ENCODE measurements at places on chromosomes 4 and X. TPM values are rescaled to one million over a fixed set of nuclear protein-coding genes. Genes with fewer than 3 reads are reported as not detected.
A peak's percentile ranks its signal among the peaks of the same experiment; 100 is the strongest.

DNA sequence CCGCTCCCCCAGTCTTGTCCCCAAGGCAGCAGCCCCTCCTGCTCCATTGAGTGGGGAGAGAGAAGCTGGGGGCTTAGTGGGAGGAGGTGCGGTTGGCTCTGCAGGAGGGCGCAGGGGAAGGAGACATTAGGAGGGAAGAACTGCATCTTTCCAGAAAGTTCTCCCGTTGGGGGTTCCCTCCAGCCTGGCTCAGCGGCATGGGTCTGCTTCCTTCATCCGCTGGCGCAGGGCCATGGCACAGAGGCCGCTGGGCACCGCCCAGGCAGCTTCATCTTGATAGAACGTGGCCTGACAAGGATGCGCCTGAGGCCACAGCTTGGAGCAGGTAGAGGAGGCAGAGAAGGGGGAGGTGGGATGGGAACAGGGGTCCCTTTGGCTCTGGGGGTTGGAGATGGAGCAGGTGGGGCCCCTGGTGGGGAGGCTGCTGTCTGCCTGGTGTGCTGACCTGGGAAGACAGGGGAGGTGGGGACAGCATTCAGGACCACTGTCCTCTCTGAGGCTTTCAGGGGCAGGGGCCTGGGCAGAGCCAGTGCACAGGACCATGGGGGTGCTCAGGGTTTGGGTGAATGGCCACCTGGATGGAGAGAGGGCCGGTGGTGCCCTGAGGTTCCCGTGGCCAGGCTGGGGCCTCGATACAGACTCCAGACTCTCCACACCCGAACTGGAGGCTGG lies 12.1 kb downstream of the DOK7 start:
- no peak for DNase-seq

DNA sequence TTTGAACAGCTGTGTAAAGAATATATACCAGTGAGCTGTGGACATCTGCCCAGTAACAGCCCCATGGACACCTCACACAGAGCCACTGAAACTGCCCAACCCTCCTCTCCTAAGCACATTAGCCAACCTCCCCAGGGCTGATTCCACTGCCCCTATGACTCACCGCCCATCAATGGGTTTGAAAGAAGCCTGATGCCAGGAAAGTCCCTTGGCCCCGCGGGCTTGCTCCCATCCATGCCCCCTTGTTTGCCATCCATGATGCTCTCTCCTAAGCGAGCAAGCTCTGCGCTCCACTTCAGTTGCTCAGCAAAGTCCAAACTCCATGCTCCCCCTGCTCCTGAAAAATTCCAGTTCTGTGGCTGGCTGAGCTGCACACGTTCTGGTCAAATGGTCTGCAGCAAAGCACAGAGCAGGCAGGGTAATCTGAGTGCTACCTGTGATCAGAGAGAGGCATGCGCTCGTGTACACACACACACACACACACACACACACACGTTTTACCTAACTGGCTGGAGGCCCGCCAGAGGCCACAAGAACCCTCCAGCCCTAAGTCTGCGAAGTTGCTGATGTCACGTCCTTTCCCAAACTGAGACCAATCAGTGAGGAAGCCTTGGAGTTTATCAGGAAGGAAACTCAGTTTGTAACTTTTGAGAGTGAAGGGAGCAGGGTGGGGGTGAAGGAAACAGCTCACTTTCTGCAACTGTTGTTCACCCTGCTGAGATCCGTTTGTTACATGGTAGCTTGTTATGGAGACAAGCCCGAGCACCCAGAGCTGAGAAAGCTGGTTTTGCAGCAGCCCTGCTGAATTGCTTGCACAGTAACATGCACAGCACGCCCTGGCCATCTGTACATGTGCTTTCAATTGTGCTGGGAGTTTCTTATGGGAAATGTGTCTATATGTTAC lies at the start of gene ASB9:
Gene ASB9 (minus strand): TSS at position 466 of the 904 bp plus-strand sequence. CDS start 209 bp downstream, at position 257.
- DNase-seq, result peak; percentile 16

DNA sequence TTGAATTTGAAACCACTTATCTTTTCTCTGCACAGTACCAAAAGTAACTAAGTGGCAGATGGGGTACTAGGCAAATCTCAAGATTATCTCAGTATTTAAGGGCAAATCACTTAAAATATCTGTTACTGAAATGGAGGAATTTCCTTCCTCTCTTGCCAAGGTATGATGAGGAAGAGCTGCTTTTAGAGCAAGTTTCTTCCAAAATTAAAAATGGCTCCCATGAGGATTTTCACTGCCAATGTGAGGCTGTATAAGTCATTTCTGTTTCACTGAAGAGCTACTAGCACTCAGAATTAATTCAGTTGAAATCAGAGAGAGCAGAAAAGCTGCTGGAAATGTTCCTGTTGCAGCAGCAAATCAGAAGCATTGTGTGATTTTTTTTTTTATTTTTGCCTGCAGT lies 43.4 kb downstream of the GABRB1 start:
- no peak for DNase-seq

The FGFR3 gene
- 185 TPM for total RNA-seq

DNA sequence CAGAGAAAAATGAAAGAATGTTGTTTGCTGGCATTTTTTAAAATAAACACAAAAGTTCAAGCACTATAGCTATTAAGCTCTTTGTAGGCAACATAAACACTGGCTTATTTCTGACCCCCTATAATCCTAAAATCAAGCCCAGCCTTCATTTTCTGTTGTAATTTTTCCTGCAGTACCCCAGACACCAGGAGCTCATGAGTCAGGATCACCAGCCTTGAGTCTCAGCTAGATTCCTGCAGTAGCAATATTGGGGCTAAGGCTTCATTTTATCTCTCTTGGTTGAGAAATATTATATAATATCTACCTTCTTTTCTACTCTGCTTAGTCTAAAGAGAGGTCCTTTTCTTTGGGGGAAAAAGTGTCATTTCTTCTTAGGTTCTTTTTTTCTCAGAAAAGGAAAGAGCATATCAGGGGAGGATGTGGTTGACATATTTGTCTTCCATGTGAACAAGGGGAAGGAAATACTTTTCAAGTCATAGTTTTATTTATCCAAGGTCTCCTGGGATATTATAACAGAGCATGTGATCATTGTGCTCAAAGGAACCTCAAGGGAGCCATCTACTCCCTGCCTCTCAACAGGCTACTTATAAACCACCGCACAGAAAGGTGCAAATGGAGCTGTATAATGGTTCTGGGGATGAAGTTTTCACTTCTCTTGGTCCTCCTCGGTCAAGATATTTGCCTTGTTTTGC lies 678.3 kb upstream of the NR3C2 start:
- no peak for DNase-seq

Data from progenitor cell of endocrine pancreas (in vitro differentiated cells).